Activated CD4-positive, alpha-beta T cell treated with anti-CD3 and anti-CD28 coated beads, Interleukin-2, amount 50 U/mL, for 48 hours (primary cell): ENCODE measurements at places on chromosomes 3 and 15.

DNA sequence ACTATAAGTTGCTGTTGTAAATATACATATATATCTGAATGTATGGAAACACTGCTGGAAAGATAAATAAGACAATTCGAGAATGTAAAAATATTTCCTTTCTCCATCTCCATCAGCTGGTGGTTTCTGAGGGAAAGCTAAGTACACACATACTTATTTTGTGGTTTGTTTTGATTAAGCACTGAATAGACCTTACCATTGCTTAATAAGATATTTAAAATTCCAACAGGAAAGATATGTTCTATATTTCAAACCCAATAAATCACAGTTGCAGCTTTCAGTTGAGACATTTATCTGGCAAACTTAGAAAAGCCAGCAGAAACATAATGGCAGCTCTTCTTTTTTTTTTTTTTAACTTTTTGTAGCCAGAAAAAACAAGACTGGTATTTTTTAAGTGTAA, 160.4 kb downstream of the VGLL3 start:
- DNase-seq, result no peak

DNA sequence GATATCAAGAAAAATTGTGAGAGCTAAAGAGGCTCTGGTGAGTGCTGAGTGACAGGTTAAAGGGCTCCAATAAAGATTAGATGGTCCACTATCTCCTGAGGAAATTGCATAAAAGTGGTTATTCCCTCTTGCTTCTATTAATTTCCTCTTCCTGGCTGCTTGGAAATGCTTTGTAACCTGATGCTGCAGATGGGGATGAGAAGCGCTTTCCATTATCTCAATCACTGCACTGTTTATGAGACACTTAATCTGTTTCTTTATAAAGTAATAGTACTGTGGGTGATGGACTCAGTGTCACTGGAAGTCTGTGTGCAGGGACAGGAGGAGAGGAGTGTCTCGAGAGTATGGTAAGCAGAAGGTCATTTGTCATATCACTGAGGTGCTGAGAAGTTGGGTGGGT, 305.3 kb downstream of the EPHB1 start:
- DNase-seq, result no peak

GRCh38 chr3:12193485-12194165, 34.9 kb upstream of the TIMP4 start:
- peak; percentile 54 for DNase-seq

DNA sequence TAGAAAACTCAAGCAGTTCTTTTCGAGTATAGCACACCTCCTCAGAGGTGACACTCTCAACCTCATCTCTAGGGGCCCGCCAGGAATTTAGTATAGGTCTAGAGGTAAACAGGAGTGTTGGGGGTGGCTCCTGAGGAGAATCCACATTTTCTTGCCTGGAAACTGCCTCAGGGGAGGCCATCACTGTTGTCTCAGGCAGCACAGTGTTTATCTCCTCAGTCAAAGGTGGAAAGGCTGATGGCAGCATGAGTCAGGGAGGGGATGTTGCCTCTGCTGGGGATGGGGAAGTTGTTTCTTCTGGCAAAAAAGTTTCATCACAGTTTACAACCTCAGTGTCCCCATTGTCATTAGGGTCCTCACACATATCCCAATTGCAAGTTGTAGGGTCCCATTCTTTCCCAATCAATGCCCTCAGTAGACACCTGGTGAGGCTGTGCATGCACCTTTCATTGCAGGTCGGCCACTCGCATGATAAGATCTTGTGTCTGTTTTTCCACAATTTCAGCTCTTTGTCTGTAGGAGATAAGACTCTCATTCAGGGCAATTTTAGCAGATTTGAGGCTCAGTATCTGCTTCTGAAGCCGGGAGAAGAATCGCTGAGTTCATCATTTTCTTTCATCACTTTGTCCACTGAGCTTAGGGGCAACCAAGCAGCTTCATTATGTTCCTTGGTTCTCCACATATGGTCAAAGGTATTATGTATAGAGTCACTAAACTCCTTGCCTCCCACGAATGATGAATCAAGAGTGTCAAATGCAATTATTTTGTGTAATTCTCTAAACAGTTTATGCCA, 25.8 kb downstream of the NAALADL2 start:
- no peak for DNase-seq

GRCh38 chr3:59451800-59452746, 402.2 kb upstream of the CFAP20DC start:
- no peak for DNase-seq

- no peak for DNase-seq
Measured at GRCh38 chr15:83112956-83113299, 5.5 kb downstream of the TM6SF1 start.

GRCh38 chr15:101394056-101394630, 95.4 kb downstream of the PCSK6 start:
- no peak for DNase-seq
